NCI-H1092 treated with DMSO at 0.1 percent for 48 hours (cell line): ENCODE measurements at places on chromosomes 7 and 10.

DNA sequence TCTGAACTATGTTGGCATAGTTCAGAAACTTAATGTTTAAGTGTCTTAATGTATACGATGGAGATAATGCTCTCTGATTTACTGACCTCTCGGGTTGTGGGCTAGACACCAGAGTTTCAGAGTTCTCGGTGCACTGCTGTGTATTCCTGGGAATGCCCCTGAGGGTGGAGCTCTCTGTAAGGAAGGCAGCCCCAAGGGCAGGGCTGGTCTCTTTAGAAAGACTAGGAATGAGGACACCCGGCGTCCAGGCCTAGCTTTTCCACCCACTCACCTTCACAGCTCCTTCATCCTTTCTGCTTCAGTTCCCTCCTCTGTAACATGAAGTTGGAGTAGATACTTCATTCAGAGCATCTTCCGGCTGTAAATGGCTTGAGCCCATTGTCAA is 536.6 kb upstream of the GALNT17 start:
- peak; percentile 74 for DNase-seq

DNA sequence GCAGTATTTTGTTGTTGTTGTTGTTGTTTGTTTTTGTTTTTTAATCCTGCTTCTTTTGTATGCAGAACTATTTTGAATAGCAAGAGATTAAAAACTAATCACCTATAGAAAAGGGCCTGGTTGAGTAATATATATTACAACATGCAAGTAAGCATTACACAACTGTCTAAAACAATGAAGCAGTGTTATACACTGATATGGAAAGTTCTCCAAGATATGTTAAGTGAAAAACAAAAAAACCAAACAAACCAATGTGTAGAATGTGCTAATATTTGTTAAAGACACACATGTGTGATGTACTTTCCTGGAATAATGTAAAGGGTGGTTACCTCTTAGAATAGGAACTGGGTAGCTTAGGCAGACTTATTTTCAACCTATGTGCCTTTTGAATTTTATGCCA is 117.4 kb downstream of the ZNF365 start:
- DNase-seq: no peak

GRCh38 chr7:12056977-12057376 is 154.1 kb upstream of the TMEM106B start:
- no peak for DNase-seq

DNA sequence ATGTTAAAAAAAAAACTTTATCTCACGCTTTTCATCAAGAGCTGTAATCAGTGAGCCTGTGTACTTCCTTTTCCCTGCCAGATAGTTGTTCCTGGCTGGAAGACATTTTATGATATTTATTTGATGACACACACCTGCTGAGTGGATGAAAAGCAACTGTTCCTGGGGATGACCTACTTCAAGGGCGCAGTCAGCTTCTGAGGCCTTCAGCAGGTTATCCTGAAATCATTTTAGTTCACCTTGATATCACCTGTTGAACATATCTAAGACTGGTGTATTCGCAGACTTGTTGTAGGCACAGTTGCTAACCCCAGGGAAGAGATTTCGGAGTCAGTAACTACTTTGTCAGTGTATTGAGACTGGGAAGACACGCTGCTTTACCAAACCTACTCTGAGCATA is 234.5 kb upstream of the TCF7L2 start:
- no peak for DNase-seq

DNA sequence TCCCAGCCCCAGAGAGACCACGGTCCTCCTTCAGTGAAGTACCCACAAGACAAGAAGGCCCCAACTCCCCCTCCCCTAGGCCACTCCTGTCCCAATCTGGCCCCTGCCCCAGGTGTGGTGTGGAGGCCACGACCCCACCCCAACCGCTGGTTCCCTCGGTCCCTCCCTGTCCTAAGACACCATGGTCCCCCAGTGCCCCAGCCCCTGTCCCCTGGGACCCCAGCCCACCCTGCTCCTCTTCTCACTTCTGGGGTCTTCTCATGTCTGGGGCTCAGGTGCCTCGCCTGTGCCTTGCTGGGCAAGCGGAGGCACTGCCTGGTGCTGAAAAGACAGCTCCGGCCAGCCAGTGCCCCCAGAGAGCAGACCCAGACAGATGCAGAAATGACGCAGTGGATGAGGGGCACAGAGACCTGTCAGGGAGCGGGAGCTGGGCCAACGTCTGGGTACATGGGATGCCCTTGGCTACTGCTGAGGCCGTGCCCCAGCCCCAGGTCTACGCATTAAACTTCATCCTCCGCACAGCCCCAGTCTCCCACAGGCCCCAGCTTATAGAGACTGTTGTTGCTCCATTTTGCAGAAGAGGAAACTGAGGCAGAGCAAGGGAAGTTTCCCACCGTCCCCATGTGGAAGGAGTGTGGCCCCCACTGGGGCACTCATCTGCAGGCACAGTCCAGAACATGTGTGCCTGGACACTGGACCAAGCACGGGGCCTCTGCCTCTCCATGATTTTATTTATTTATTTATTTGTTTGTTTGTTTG is 14.8 kb downstream of the GRIFIN start:
- no peak for DNase-seq

- DNase-seq: peak; percentile 61
Measured at GRCh38 chr10:73886085-73886529, 11.8 kb upstream of the CAMK2G start.

DNA sequence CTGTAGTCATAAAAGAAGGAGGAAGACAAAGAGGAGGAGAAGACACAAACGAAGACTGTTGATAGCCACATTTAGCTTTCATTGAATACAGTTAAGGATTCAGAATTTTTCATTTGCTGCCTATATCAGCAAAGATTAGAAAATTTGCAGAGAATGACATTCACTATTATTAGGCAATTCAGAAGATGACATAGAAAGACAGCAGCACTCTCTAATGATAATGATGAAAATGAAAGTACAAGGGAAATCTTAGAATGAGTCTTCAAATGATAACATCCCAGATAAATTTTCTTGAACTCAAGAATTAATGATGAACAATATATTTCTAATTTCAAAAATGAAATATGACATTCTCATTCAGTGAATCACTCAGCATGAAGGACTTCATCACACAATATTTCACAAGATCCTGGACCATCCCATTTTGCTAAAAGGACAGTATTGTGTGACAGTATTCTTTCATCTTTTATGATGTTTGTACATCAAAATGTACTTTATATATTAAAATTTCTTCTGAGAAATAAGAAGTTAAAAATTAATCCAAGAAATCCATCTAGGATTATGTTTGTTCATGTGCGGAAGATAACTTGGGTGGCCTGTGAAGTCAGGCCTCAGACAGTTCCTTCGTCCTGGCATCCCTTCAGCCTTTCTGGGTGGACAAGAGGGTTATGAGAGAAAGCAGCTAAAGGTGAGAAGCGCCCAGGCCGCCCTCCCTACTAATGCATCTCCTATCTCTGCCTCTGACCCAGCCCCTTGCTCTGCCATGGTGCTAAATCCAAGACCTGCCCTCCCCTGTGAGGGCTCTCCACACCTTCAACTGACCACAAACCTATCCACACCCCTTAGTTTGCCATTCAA is 47.4 kb upstream of the CAMK2B start:
- DNase-seq: no peak

DNA sequence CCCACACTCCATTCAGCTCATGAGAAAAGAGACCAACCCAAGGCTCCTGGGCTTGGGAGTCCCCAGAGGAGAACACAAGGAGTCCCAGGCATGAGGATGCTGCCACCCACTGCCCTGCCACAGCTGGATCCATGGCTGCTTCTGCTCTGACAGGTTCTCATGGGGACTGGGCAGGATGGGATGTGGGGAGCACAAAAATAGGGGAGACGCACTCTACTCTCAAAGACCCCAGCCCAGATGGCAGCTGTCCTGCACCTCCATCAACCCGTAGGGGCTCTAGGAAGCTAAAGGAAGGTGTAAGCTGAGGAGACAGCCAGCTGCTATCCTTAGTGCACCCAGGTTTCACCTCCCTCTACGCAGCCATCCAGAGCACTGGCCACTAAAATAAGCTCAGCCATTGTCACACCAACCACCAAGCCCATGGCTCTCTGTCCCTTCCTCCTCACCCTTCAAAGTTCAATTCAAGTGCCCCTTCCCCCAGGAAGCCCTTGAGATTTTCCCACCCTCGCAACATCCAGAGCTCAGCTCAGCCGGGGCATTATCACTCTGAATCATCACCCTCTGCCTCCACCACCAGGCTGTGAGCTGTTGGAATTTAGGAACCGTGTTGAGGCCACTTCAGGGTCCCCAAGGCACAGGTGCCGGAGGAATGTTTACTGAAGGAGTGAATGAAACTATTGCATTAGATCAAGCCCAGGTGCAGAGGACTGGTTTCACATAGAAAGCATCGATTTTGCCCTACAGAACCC is 142.1 kb downstream of the GRID1 start:
- DNase-seq: no peak

- DNase-seq: peak; percentile 42
Measured at GRCh38 chr7:38736138-38736537, 105.0 kb upstream of the AMPH start.

- DNase-seq: no peak
Measured at GRCh38 chr10:74928742-74929191, 102.4 kb downstream of the KAT6B start.

GRCh38 chr10:65571011-65571570 is 1354.7 kb upstream of the LRRTM3 start:
- DNase-seq: no peak

- DNase-seq: no peak
Measured at GRCh38 chr7:151088856-151089699, 2.8 kb downstream of the AGAP3 start.

GRCh38 chr7:55774327-55775050 is 88.1 kb downstream of the SEPTIN14 start:
- peak; percentile 67 for DNase-seq

DNA sequence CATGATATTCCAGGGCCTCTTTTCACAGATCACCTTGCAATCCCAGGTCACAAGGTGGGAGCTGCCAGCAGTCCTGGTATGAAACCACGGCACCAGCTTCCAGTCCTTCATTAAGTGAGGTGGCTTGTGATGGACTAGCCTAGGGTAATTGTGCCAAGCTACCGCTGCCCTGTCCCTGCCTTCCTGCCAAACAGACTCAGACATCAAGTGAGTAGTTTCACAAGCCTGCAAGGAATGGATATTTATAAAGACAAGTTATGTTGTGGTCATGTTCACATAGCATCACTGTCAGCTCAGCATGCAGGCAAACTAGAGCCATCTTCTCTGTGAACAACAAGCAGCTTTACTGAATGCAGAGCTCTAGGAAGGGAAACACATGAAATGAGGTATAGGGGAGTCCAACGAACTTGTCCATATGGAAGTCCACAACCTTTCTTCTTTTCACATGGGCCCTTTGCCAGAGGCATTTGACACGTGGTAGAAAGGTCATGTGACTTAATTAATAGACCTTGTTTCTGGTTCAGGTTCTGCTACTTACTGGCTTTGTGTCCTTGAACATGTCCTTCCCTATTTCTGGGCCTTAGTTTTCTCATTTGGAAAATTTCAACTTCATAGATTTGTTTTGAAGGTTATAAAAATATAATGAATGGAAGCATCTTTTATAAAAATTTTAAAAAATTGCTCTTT is 1061.2 kb downstream of the KCNMA1 start:
- no peak for DNase-seq
